ENCODE measurements at places on chromosomes 5 and 9. TPM values are rescaled to one million over a fixed set of nuclear protein-coding genes. Genes with fewer than 3 reads are reported as not detected.

GRCh38 chr9:132792547-132792946 lies 85.5 kb downstream of the AK8 start:
- no peak for DNase-seq

DNA sequence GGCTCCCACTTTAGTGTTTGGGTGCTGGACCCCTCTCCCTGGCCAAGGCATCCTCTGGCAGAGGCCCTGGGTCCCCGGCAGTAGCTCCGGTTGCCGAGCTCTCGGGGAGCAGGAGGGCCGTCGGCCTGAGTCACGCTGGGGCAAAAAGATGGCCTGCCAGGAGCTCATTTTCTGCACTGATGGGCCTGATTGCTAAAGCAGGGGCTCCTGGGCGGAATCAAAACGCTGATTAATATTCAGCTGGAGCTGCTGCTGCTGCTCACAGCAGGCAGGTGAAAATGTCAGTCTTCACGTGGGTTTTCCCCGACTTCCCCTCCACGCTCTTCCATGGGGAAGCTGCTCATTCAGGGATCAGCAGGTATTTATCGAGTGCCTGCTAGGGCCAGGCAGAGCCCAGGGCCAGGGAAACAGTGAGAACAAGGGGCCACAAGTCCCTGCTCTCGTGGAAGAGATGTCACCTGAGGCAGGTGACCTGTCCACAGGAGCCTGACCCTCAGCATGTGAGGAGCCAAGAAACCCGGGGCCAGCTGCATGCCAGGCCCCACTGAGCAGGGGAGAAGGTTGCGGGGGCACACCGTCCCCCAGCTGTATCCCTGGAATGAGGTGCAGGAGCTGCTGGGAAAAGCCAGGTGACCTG lies 22.1 kb downstream of the LAMC3 start:
- no peak for DNase-seq

DNA sequence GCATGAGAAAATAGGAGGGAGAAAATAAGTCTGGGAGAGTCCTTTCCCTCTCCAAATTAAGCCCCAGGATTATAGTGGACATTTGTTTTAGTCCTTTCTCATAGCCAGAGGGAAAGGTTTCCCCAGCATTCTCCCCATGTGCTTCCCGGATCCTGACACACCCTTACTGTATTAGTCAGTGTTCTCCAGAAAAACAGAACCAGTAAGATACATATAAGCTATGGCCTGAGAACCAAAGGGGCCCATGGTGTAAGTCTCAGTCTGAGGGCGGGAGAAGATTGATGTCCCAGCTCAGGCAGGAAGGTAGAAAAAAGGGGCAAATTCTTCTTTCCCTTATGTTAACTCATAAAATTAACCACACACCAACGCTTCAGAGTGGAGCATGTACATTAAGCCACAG lies 25.6 kb upstream of the SPATA31D4 start:
- DNase-seq, result no peak

- DNase-seq, result no peak
These were observed 587.8 kb downstream of the PSAT1 start for GRCh38 chr9:78884611-78885150.

ST6GALNAC4 gene
- total RNA-seq, result 46.9 TPM

KIF24 gene
- total RNA-seq, result 1.3 TPM

All from left colon (tissue), 2 donors.